ENCODE measurements at places on chromosomes 7 and 10.

GRCh38 chr7:112540839-112541577 lies 60.2 kb downstream of the LSMEM1 start:
- no peak for DNase-seq

- DNase-seq: no peak
Observed at GRCh38 chr10:10392511-10392910, 625.2 kb upstream of the CELF2 start.

DNA sequence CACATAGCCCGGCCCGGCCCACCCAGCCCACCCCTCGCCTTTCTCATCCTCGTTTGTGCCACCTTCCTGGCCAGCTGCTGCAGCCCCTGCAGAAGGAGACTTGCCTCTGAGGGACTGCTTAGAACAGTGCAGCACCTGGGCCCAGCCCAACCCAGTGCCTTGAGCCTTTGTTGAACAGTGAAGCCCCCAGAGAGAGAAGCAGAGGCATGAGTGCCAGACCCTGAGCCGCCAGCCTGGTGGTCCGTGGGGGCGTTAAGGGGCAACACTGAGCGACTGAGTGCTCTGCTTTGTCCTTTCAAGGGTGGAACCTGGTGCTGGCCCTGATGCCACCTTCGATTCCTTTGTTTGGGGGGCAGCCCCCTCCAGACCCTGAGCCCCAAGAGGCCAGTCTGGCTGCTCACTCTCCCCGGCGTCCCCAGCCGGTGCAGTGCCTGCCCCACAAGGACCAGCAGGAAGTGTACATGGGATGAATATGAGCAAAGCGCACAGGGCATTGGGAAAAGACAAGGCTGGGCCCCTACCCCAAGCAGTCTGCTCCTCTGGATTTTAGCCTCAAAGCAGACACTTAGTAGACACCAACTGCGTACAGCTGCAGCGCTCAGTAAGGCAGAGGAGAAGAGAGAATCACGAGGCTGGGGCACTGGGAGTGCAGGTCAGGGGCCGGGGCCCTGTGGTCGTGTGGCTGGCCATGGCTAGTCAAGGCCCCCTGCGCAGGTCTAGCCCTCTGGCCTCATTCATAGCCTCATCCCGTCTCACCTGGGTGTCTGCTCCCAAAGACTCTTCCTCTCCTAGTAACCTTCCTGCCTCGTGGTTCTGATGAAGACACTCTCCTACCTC lies 95.9 kb downstream of the RGS10 start:
- DNase-seq: no peak

DNA sequence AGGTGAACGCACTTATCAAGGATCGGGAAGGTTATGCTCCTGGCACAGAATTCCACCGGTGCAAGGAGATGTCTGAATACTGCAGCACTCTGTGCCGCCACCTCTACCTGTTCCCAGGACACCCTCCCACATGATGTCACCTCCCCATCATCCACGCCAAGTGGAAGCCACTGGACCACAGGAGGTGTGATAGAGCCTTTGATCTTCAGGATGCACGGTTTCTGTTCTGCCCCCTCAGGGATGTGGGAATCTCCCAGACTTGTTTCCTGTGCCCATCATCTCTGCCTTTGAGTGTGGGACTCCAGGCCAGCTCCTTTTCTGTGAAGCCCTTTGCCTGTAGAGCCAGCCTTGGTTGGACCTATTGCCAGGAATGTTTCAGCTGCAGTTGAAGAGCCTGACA lies 11.0 kb upstream of the CLCN1 start:
- no peak for DNase-seq

GRCh38 chr7:85133560-85133959 lies 53.3 kb downstream of the SEMA3D start:
- no peak for DNase-seq

GRCh38 chr10:132374176-132374575 lies 22.8 kb upstream of the PWWP2B start:
- DNase-seq: no peak
